Epithelial cell of umbilical artery (primary cell): ENCODE measurements at places on chromosomes 1 and 21. TPM values are rescaled to one million over a fixed set of nuclear protein-coding genes. Genes with fewer than 3 reads are reported as not detected.

The SYT11 gene
- 29.9 and 41.5 TPM in 2 replicates for total RNA-seq

The HENMT1 gene
- 2.6 and 2.9 TPM in 2 replicates for total RNA-seq

The VWA5B1 gene
- total RNA-seq = not detected in 2 replicates

The PIAS3 gene
- total RNA-seq = 4.1 and 4.2 TPM in 2 replicates

The CNKSR1 gene
- total RNA-seq = 0.30 TPM in 1 of 2 replicates, not detected in the other
